ENCODE measurements at places on chromosomes 5 and 9.

DNA sequence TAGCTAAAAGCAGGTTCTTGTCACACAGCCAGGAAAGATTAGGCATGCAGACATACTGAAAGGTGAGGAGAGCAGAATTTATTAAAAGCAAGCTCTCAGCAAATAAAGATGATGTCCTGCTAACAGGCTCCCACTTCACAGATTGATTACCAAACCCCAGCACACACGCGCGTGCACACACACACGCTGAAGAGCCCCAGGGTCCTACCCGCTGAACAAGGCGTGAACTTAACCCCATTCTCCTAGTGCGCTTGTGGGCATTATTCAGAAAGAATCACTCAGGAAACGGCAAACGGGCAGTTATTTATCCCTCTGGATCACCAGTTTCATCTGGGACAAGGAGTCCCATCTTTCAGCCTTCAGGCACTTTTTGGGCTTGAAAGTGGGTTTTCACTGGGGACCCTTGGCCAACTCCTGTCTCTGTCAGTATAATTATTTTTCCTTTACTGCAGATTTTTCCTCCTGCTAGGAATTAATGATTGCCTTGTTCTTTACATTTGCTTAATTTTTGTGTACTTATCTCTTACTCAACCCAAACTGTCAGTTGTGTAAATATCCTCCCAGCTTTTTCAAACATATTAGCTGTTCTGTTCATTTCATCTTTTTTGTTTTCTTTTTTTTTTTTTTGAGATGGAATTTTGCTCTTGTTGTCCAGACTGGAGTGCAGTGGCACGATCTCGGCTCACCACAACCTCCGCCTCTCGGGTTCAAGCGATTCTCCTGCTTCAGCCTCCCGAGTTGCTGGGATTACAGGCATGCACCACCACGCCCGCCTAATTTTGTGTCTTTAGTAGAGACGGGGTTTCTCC lies 92.6 kb downstream of the RIC1 start:
- no peak for DNase-seq

DNA sequence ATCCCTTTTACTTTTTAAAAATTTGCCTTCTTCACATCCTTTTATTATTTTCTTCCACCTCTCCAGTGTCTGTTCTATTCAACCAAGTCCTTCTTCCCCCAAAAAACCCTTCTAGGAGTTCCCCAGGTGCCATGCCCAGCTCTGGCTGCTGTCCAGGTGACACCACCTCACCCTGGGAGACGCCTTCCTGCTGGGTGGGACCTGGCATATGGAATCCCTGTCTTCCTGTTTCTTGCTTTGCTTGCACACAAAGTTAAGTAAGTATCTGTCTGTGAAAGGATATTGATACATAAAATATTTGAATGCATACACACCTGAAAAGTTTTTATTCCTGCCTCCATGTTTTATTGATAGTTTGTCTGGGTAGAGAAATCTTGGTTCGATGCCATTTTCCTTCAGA lies 23.1 kb upstream of the MED10 start:
- DNase-seq: no peak

DNA sequence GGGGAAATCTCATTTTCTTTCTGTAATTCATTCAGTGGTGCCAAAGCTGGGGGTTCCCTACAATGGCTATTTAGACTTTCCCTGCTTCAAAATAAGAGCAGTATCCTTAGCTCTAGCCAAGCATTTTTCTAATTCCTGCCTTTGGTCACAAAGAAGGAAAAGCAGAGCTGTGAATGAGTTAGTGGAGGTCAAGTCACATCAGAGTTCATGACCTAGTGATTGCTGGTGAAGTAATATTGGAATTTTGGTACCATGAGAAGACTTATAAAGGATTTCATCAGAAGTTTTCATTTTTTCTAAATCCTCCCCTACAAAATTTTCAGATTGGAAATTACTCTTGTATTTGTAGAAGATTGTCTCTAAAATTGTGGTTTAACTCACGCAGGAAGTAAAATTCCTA lies 28.0 kb downstream of the DNAJC21 start:
- DNase-seq: no peak

DNA sequence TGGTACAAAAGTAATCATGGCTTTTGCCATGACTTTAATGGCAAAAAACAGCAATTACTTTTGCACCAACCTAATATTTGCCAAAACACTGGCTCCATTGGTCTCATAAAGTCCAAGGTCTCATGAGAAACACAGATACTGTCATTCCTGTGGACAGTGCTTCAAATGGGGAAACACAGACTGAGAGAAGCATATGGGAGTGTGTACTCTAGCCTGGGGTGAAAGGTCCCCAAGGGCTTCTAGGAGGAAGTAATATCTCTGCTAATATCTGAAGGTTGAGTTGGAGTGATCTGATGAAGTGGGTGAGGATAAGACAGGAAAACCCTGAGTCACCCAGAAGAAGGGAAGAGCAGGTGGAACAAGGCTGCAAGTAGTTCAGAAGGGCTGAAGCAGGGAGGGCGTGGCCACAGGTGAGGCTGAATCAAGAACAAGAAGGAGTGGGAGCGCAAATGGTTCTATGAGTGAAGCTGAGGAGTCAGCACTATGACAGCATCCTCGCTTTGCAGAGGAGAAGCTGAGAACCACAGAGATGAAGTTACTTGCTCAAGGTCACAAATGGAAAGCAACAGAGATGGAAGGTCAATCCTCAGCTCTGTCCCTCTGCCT lies 164.1 kb downstream of the ASTN2 start:
- no peak for DNase-seq
